ENCODE measurements at places on chromosomes 5 and 9. TPM values are rescaled to one million over a fixed set of nuclear protein-coding genes. Genes with fewer than 3 reads are reported as not detected.

DNA sequence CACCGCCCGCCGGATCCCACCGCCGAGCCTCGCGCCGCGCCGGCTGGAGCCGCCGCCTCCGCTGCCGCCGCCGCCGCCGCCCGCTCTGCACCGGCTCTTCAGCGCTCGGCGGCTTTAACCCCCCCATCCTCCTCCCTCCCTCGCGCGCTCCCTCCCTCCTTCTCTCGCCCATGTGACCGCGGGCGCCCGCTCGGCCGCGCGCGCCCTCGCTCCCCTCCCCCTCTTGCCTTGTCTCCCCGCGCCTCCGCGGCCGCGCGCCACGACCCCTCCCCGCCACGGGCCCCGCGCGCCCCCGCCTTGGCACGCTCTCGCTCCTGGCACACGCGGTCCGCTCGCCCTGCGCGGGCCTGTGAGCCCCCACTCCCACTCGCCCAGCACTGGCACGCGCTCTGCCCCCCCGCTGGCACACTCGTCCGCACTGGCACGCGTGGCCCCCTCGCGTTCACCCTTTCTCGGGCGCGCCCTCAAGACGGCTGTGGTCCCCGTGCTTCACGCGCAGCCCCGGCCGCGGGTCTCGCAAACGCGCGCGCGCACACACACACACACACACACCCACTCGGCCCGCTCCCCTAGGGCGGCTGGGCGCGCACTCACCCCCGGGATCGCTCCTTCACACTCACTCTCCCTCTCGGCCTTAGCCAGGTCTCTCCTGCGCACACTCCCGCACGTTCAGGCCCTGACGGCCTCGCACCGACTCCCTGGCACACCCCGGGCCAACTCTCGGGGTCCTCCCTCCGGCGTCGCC, at the start of gene CNTFR:
TSS of gene CNTFR (minus strand) at position 89 of the 745 bp plus-strand sequence. CDS start 20,743 bp downstream, outside the sequence.
- DNase-seq: peak; percentile 31

GRCh38 chr9:8282535-8282934, 483.0 kb upstream of the DMAC1 start:
- no peak for DNase-seq

DNA sequence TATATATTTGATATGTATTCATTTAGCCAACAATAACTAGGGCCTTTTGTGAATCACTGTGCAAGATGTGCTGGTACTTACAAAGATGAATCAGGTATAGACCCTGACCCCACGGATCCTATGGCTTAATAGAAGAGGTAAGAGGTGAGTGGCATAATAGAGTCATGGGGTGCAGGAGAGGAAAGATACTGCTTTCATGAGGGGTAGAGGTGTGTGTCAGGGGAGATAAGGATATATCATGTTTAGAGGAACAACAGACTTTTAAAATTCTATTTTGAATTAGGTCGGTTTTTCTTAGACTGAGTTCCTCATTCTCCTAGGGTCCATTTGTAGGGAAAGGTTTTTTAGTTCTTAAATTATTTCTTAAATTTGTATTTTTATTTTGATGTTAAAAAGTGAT, 27.8 kb downstream of the ZCCHC7 start:
- DNase-seq: no peak

DNA sequence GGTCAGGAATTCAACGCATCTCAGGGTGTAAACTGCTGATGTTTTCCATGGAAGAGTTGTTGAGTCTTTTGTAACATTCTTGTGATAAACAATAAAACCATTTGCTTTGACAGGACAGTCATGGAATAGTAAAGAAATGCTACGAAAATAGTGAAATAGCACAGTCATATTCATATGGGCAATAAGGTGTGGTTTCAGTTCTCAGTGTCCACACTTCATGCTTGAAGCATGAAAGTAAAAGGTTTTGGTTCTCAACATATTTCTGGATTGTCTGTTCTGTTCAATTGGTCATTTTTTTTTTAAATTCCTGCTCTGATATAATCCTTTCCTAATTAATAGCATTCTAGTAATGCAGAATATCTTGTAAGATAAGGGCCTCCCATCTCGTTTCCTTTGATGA, 467.6 kb upstream of the ZNF608 start:
- DNase-seq: no peak

GRCh38 chr5:161314033-161314432, 232.5 kb downstream of the GABRB2 start:
- DNase-seq: no peak

DNA sequence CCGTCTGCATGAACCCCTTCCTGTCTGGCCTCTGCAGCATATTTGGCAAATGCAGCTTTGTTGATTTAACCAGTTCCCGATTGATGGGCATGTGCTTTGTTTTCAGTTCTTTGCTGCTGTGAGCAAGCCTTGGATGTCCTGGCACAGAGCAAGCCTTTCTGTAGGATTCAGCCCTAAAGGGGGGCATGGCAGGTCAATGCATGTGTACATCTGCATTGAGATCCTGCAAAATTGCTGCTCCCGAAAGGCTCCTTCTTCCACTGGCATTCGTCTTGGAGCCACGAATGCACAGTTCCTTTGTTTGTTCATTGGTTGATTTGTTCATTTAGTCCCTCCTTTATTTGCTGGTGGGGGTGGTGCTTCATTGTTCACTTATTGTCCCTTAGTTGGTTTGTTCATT, 34.8 kb downstream of the COL5A1 start:
- no peak for DNase-seq

GRCh38 chr9:130972957-130973685, 34.1 kb upstream of the FIBCD1 start:
- no peak for DNase-seq

- DNase-seq: no peak
Measured at GRCh38 chr9:116945817-116946216, 258.7 kb downstream of the TRIM32 start.

GRCh38 chr5:14142202-14142826, 828 bp upstream of the TRIO start:
- no peak for DNase-seq

DNA sequence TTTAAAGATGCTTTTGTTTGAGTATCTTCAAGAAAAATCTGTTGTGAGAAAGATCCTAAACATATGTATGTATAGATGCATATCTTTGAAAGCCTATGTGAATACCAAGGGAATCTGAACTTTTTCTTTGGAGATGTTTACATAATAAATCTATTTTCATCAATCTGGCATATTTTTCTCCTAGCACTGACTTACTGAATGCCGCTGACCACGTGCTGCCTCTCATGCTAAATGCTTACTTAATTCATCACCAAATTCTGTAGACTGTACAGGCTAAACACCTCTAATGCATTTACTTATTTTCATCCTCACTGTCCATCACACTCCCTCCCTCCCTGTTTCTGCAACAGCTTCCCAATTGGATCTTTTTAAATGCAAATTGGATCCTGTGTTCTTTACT, 566.2 kb upstream of the WWC1 start:
- no peak for DNase-seq

DNA sequence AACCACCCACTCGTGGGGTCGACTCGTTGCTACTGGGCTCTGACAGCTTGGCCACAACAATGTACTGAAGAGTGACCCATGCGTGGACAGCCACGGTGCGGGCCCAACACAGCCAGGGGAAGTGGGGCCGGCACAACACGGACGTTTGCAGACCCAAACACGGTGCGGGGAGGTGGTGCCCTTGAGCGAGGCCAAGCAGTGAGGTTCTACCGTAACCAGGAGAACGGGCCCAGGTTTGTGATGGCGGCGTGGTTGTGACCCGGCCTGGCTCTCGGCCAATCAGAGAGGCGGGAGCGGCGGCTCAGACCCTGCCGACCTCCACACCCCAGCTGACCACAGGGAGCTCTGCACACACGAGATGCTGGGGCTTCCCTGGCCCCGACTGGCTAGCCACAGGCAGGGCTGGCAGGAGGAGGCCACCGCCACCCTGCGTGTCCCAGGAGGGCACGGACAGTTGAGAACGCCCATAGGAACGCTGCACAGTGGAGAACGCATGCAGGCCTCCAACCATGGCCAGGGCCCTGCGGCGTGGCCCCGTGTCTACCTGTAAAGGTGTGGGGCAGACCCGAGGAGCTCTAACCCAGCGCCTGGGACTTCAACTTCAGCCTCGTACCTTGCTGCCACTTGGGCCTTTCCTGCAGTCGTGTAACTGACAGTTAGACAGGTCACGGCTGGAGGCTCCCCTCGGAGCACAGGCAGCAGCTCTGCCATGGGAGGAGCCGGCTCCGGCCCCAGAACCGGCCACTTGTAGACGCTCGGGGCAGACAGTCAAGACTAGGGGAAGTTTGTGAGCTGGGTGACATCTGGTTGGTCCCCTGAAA, 13.7 kb downstream of the BRD3 start:
- no peak for DNase-seq

GRCh38 chr9:77744841-77745430, 96.8 kb upstream of the GNA14 start:
- no peak for DNase-seq

- DNase-seq: no peak
Measured at GRCh38 chr5:169590602-169591001, 7.0 kb downstream of the SPDL1 start.

DNA sequence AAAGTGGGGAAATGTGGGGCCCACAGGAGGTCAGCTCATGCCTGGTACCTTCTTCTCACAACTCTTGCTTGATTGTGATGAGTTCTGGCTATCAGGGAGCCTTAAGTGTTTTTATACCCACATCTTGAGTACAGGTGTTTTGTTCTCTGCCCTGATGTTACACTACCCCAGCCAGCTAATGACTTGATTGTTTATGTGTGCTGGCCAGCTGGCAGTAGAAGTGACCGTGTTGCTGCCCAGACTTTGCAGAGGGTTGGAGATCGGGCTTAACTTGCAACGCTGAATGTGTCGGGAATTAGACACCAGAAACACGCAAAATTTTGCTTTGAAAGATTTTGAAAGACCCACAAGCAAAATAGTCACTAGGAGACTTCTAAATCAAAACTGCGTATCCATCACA, 16.9 kb upstream of the ZDHHC11B start:
- no peak for DNase-seq

DNA sequence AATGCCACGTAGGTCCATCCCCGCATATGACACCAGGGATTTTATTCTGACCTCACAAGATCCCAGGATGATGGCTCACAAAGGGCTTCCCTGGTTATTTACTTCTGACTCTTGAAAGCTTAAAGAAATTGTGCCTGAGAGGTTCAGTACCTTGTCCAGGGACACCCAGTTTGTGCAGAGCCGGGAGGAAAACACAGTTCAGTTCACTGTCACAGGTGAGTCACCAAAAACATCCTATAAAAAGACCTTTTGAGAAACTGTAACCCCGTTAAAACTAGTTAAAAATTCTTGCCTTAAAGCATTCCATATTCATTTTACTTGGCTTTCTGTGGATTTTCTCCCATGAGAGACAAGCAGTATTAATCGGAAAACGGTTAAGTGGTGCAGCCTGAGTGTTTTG, 56.6 kb downstream of the ZNF510 start:
- no peak for DNase-seq

GRCh38 chr9:21711504-21711903, 90.9 kb upstream of the MTAP start:
- no peak for DNase-seq

GRCh38 chr5:97846643-97847042, 663.6 kb upstream of the RIOK2 start:
- DNase-seq: no peak

DNA sequence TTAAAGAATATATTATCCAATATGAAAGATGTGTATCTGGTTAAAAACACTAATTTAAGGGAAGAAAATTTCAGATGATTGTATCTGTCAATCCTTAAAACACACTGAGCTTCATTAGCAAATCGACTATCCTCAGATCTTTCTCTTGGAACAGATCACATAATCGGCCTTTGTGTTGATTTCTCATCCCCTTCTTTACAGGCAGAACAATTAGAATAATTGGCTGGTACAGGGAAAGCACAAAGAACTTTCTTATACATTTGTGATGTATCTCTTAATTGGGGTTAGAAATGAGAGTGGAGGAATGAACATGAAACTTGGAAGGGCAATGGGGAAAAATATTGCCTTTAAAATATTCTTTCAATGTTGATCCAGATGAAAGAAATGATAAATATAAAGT, 662.1 kb downstream of the TLE4 start:
- no peak for DNase-seq

GRCh38 chr5:94969174-94969573, 315.7 kb downstream of the MCTP1 start:
- DNase-seq: no peak

DNA sequence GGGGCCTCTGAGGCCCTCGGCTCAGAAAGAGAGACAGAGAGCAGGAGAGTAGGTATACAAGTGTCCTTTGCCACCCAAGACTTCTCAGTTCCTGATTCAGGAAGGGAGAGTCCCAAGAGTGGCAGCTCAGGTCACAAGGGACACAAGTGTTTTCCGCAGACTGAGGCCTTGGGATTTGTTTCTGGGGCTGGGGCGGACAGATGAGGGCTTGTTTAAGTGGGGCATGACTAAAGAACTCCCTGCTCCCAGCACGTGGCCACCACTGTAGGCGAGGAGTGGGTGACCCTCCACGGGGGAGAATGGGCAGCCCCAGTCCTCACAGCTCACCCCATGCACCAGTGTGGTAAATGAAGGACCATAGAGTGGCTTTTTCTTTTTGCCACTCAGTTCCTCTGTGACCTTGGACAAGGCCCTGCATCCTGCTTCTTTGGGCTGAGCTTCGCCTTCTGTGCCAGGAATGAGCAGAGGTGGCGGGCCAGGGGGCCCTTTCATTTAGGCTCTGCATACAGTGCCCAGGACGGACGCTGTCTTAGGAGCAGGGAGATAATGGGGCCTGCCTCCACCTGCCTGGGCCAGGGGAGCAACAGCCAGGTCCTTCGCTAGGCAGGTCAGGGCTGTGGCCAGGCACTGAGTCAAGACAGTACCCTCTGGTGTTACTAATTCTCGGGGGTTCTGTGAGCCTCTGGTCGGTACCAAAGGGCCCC, 50.8 kb downstream of the AMBP start:
- no peak for DNase-seq

- peak; percentile 95 for DNase-seq
Measured at GRCh38 chr9:5437254-5438216, at the start of gene PLGRKT. Gene PLGRKT, minus strand, starts transcription at chr9:5437925. Its CDS starts 5,948 bp downstream, at chr9:5431977.

GRCh38 chr5:53642061-53642460, 81.6 kb downstream of the NDUFS4 start:
- no peak for DNase-seq

GRCh38 chr5:80346055-80346454, 26.3 kb downstream of the SPZ1 start:
- DNase-seq: peak; percentile 64

DNA sequence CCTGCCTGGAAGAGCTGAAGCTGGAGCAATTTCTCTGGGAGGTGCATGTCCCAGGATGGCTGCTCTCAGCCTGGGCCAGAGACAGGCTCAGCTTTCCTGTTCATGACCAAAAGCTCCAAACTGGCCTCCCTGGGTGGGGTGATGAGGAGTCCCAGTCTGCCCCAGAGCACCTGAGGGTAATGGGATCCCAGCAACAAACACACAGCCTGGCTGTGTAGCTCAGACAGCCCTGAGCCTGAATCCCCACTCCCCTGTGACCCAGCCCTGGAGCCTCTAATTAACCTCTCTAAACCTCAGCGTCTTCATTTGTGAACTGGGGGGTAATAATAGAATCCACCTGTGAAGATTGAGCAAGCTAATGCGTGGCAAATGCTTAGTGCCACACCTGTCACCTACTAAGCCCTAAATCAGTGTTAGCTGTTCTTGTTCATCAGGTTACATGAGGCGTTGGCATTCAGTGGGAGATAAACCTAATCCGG, 67.5 kb downstream of the HSPA4 start:
- DNase-seq: no peak

OR1L4 gene
- total RNA-seq: not detected

STPG3 gene
- total RNA-seq: not detected

CCNO gene
- total RNA-seq: not detected

GARIN3 gene
- 0.77 TPM for total RNA-seq

CAVIN4 gene
- total RNA-seq: 0.11 TPM

RAPGEF6 gene
- 34.1 TPM for total RNA-seq

IFNA13 gene
- total RNA-seq: not detected

GPX8 gene
- not detected for total RNA-seq

NIM1K gene
- total RNA-seq: 2.1 TPM

CD72 gene
- 15.5 TPM for total RNA-seq

SH2D3C gene
- 30.3 TPM for total RNA-seq

GLIPR2 gene
- total RNA-seq: 12.2 TPM
